ENCODE measurements at places on chromosomes 11 and 22.
A peak's percentile ranks its signal among the peaks of the same experiment; 100 is the strongest.

- DNase-seq = no peak
These were observed 53.5 kb downstream of the ENTHD1 start for GRCh38 chr22:39839917-39840510.

DNA sequence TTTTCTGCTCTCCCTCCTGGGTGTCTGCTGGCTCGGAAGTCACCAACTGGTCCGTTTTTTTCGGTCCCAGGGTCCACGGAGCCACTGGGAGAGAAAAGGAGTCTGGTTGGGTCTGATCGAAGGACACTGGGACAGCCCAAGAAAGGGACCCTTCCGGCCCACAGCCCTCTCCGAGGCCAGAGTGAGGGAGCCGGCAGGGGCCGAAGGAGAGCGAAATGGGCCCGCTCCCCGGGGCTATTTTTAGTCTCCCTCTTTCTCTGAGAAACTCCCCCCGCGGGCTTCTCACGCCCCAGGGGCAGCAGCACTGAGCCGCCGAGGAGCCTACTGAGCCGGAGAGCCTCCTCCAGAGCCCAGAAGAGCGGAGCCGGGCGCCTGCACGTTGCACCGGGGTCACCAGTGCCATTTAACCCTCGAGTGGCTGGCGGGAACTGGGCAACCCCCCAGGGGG, 1.9 kb downstream of the ESAM start:
- DNase-seq = peak; percentile 82

DNA sequence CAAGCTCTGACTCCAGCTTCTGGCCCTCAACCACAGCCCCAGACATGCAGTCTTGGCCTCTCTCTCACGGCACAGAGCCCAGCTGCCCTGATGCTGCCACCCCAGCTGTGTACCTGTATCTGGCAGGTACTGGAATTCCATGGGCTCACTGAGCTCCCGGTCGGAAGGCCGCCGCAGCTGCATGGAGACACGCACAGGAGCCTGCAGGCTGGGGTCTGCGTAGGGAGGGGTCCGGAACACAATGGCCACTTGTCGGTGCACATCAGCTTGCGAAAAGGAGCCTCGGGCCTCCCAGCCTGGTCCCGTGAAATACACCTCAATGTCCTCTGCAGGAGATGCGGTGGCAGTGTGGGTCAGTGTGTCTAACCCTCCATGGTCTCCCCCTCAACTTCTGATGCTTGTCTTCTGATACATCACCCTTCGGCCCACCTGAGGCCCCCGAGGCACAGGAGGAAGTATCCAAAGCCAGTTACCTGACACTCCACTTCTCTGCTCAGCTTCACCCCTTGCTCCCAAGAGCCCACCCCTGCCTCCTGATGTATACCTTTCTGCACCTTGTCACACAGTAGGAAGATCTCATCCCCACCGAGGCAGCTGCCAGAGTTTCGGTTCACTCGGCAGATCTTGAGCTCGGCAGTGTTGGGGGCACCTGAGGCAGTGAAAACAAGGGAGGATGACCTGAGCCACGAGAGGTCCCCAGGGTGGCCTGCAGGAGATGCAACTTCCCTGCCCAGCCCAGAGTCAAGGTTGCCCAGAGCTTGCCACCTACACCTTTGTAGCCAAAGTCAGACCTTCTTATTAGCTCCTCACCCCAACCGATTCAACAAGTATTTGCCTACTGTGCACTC, 4.3 kb downstream of the RELA start:
- DNase-seq = no peak

GRCh38 chr11:34358258-34358727, 483 bp upstream of the ABTB2 start:
- peak; percentile 86 for DNase-seq

GRCh38 chr11:74276581-74276980, 34.9 kb downstream of the P4HA3 start:
- no peak for DNase-seq

- no peak for DNase-seq
These were observed 11.3 kb downstream of the FJX1 start for GRCh38 chr11:35629511-35629910.

DNA sequence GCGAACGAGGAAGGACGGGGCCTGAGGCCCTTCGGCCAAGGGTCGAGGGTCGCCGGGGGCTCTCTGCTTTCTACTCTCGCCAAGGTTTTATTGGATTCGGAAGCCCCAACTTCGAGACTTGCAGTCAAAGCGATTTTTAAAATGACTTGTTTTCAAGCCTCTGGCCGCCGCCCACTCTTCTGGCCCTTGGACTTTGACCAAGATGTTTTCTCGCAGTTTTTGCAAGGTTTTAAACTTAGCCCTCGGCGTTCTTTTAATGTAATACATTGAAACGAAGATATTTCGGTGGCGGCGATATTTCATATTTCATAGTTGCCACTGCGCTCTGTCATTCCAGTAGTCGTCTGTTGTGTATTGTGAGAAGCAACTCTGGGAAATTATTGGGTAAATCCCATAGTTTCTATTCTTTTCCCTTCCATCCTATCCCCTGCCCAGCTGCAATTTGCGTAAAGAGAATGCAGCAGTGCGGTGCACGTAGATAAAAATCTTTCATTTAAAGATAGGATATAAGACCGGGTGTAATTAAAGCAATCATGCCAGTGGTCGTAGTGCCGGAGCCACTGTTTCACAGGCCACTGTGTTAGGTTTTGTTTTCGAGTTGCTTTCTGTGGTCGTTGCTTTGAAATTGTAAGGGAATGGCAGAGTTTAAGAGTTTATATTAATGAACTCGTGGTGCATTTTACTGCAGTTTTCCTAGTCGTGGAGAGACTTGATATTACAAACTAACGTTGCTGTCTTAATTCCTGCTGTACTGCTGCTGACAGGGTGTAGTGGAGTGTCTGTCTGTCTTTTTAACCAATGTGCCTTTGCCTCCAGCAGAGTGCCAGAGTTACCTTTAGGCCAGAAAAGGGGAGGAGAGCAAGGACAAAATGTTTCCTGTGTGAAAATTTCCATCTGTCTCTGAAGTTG, 702 bp downstream of the BIRC2 start:
- no peak for DNase-seq

- DNase-seq = no peak
These were observed 10.2 kb upstream of the NECTIN1 start for GRCh38 chr11:119739021-119739703.

- DNase-seq = no peak
These were observed 143.8 kb upstream of the DDI1 start for GRCh38 chr11:103892603-103893002.

GRCh38 chr11:93905384-93905783, 55.0 kb upstream of the VSTM5 start:
- DNase-seq = no peak

DNA sequence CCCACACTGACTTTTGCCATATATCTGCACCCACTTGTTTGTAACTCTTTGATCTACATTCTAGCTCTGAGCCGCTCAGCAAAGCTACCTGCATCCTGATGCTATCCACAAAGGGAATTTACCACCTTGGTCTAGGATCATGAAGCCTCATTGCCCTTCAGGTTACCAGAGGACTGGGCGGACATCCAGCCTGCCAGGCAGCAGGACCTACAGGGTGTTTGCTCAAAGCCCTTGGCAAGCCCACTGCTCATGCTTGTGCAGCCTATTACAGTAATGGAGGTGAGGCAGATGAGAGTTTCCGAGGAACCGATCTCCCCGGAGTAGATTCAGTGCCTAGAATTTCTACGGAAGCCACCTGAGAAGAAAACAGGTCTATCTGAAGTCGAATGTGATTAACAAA, 417.2 kb downstream of the OPCML start:
- DNase-seq = no peak

GRCh38 chr11:92794783-92795182, 174.7 kb upstream of the MTNR1B start:
- DNase-seq = no peak

DNA sequence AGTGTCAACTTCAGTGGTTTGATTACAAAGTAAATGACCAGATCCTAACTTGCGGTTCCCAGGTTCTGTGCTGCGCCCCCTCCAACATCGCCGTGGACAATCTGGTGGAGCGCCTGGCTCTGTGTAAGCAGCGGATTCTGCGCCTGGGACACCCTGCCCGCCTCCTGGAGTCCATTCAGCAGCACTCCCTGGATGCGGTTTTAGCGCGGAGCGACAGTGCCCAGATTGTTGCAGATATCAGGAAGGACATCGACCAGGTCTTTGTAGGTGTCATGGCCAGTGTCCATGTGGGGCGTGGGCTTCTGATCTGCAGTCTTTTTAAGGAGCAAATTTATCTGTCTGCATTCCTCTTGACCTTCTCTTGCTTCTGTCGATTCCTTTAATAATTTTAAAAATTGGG, 11.1 kb downstream of the IGHMBP2 start:
- DNase-seq = no peak

- no peak for DNase-seq
These were observed 257.7 kb downstream of the SOX6 start for GRCh38 chr11:16098526-16099205.
